ENCODE measurements at places on chromosomes 16 and 17.

GRCh38 chr16:89949121-89949742 is 677 bp downstream of the DEF8 start:
- DNase-seq = no peak

DNA sequence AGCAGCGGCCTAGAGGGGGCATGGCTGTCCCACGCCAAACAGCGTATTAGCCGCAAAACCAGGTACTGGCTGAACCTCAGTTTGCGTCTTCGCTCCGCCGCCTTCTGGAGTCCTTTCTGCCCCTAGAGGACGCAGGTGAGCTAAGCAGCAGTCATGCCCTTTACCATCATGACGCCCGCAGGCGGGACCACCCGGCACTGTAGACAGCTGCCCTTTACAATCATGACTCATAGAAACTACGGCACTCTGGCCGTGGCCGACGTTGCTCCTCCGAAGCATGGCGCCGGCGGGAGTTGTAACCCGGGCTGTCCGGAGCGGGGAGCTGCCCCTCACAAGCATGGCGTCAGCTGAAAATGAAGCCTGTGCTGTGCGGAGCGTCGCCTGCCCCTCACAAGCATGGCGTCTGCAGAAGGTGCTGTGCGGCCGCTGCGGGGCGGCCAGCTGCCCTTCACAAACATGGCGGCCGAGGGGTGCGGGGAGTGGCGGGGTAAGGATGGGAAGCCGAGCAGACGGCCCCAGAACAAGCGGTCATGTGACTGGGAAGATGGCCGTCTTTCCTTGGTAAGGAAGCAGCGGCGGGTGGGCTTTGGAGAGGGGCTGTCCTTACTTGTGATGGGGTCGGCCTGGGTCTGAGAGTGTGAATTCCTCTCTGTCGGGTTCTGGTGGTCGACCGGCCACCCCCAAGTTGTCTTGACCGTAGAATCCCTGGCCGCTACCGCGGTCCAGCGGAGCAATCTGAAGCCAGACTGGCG is at the start of gene VPS35L:
Gene VPS35L (plus strand): TSS at position 518 of the 752 bp plus-strand sequence. CDS start 27 bp downstream, at position 545.
- DNase-seq = peak; percentile 91

- no peak for DNase-seq
These were observed 142.1 kb downstream of the SEC14L1 start for GRCh38 chr17:77282524-77283515.

GRCh38 chr16:22373662-22374310 is 633 bp downstream of the CDR2 start:
- DNase-seq = no peak

GRCh38 chr17:1137465-1137894 is 42.3 kb downstream of the ABR start:
- no peak for DNase-seq

DNA sequence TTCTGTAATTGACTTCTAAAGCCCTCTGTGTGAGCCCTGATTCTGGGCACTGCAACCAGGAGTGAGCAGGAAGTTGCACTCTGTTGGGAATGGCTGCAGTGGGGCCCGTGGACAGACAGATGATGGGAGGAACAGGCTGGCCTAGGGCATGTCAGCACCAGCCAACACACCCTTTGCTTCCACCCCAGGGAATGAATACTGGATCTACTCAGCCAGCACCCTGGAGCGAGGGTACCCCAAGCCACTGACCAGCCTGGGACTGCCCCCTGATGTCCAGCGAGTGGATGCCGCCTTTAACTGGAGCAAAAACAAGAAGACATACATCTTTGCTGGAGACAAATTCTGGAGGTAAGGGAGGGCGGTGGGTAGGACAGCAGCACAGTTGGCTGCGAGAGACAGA is 10.8 kb upstream of the LPCAT2 start:
- DNase-seq = no peak

- no peak for DNase-seq
These were observed 31.7 kb downstream of the CRISPLD2 start for GRCh38 chr16:84851192-84852127.

DNA sequence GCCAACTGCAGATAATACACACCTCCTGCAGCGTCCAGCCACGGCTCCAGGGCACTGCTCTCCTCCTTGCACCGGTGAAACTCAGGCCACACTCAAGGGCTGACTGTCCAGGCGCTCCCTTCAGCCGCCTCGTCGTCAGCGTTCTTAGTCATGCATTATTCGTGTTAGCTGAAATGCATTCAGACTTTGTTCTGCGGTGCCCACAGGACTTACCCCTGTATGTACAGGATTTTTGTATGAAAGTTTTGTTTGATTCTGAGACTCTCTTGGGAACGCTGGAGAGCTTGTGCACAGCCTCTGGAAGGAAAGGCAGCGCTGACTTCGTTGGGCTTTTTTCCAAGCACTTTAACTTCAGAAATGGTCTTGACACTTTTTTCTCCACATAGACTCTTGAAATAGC is 22.1 kb downstream of the CIBAR2 start:
- DNase-seq = no peak

DNA sequence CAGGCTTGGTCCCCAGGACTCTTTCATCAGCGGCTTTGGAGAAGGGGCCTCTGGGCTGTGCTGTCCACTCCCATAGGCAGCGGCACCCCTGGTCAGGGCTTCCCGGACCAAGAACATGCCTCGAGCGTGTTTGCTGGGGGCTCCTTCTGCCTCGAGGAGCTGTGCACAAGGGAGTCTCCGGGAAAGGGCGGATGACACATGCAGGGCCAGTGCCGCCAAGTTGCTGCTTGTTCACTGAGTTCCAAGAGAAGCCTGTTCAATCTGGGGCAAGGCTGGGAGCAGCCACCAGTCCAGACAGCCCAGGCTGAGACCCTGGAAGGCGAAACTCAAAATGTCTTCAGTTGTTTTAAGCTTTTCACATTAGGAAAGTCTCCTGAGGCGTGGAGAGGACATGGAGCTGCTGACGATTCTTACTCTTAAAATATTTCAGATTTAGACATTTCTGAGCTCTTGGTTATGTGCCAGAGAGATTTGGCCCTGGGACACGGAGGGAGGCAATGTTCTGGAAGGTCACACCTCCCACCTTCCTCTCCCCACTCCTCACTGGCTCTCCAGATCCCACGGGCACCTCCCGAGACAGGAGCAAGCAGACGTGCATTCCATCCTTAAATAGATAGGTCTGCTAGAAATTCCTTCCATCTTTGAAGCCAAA is 84.5 kb upstream of the ZNF469 start:
- no peak for DNase-seq

DNA sequence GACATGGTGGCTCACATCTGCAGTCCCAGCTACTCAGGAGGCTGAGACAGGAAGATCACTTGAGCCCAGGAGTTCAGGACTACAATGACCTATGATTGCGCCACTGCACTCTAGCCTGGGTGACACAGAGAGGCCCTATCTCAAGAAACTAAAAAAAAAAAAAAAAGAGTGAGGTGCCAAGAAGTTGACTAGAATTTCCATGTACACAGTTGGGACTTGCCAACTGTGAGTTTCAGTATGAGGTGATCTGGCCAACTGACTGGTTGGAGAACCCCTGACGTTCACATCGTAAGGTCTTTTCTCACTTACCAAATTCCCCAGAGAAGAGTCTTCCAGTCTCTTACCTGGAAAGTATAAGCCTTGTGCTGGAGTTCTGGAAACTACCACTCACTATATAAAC is 3.1 kb upstream of the MED11 start:
- no peak for DNase-seq

DNA sequence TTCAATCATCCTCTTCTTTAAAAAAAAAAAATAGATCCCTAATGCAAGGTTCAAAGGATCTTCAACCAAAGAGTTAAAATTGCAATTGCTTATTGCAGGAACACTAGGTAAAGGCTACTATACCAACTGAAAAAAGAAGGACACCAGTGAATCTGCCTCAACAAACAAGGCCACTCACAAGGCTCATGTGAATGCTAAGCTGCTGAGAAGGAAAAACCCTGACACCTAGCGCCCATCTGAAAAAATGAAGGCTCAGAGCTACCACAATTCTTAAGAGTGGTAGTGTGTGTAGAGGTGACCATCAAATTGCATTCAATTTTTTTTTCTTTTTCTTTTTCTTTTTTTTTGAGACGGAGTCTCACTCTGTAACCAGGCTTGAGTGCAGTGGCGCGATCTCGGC is 201.6 kb upstream of the C17orf78 start:
- no peak for DNase-seq

GRCh38 chr16:68645494-68646388 is 631 bp downstream of the CDH3 start:
- no peak for DNase-seq

GRCh38 chr17:33370401-33370800 is 77.3 kb upstream of the ASIC2 start:
- DNase-seq = no peak

DNA sequence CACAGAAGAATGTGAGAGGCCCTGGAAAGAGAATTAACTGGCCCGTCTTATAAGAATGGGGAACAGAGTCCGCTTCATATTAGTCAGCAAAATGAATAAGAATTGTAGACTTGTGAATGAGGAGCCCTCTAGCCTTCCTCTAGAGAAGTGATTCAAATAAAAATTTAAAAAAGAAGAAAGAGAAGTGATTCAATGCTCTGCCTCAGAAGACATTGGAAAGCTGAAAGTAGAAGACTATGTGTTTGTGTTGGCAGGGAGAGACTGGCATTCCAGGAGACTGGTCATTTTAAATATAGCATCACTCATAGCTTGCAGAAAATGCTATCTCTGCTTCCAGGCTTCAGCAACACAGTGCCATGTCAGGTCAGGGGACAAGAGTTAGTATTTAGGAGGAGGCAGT is 190.6 kb upstream of the HS3ST3A1 start:
- no peak for DNase-seq

- no peak for DNase-seq
These were observed 6.2 kb upstream of the ETV4 start for GRCh38 chr17:43552229-43552837.

DNA sequence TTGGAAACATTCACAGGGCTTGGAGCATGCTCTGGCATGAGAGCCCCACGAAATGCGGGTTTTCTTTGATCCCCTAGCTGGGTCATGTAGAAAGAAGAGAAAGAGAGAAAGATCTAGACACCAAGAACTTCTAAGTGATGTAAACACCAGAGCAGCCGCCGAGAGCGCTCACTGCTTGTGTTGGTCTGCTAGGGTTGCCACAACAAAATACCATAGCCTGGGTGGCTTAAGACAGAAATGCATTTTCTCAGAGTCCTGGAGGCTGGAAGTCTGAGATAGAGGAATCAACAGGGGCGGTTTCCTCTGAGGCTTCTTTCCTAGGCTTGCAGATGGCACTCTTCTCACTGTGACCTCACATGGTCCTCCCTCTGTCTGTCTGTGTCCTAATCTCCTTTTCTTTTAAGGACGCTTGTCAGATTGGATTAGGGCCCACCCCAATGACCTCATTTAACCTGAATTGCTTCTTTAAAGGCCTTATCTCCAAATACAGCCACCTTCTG is 139.5 kb downstream of the CYLD start:
- no peak for DNase-seq

- DNase-seq = no peak
These were observed 8.1 kb upstream of the TMEM100 start for GRCh38 chr17:55730808-55731207.

DNA sequence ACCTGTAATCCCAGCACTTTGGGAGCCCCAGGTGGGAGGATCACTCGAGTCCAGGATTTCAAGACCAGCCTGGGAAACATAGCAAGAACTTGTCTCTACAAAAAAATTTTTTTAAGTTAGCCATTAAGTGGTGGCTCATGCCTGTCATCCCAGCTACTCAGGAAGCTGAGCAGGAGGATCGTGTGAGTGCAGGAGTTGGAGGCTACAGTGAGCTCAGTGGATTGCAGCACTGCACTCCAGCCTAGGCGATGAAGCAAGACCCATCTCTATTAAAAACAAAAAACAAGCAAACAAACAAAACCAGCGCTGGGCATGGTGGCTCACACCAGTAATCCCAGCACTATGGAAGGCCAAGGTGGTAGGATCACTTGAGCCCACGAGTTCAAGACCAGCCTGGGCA is 38.0 kb downstream of the HEATR3 start:
- DNase-seq = no peak

DNA sequence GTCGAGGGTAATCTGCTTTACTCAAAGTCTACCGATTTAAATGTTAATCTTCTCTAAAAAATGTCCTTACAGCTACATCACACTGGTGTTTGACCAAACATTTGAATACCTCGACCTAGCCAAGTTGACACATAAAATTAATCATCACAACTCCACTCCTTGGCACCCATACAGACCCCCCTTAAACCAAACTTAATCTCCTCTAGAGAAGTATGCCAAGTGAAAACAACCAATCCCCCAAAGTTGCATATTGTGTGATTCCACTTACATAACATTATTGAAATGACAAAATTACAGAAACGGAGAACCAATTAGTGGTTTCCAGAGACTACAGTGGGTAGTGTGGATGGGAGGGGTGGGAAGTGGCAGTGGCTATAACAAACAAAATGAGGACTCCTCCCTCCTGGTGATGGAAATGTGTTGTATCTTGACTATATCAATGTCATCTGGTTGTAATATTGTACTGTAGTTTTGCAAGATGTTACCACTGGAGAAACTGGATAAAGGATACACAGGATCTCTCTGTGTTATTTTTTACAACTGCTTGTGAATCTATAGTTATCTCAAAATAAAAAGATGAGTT is 39.4 kb downstream of the CAPNS2 start:
- DNase-seq = no peak

- no peak for DNase-seq
These were observed 44.6 kb upstream of the ZNF469 start for GRCh38 chr16:88338111-88338510.

DNA sequence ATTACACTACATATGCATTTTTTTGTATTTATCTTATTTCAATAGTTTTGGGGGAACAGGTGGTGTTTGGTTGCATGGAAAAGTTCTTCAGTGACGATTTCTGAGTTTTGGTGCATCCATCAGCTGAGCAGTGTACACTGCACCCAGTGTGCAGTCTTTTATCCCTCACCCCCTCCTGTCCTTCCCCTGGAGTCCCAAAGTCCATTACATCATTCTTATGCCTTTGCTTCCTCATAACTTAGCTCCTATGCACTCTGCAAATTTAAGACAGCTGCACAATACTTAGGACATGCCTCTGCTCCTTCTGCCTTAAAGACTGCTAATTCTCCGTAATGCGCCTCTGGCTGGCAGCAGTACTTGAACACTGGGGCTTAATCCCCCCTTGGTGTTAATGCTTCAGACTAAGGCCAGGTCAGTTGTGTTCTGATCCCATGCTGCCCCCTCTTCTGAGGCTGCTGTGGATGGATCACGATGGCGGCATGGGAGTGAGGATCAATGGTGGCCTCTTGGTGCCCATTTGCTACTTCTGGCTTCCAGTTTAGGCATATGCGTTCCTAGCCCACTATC is 146.2 kb downstream of the PARN start:
- no peak for DNase-seq

DNA sequence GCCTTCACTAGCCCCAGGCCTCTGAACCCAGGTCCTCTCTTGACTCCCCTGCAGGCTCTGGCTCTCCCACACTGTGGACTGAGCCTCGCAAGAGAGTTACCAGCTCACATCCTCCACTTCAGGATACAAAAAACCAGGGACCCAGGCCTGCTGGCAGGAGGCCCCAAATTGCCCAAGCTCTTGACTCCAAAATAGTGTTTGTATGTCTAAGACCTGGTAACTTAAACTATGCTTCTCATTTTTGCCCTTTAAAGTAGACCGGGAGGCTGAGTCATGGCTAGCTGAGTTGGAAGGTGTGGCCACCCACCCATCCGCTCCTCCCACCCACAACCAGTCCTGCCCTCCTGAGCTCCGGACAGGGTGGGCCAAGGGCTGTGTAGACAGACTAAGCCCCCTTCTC is 250.0 kb downstream of the SOX9 start:
- no peak for DNase-seq
